Kasumi-1 (cell line): ENCODE measurements at places on chromosomes 2 and 18.
A peak's percentile ranks its signal among the peaks of the same experiment; 100 is the strongest.

- peak; percentile 2 for DNase-seq
Measured at GRCh38 chr18:47323158-47323557, 71.7 kb upstream of the SKOR2 start.

DNA sequence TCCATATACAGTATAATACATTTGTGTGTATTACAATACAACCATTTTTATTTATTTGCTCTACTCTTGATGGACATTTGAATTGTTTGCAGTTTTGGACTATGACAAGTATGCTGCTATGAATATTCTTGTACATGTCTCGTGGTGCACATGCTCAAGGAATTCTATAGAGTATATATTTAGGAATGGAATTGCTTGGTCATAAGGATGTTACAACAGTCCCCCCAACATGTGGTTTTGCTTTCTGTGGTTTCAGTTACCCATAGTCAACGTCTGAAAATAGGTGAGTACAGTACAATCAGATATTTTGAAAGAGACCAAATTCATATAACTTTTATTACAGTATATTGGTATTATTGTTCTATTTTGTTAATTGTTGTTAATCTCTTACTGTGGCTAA lies 24.1 kb upstream of the PLEKHM3 start:
- DNase-seq, result no peak

- peak; percentile 14 for DNase-seq
Measured at GRCh38 chr2:233051241-233052149, 8.6 kb upstream of the INPP5D start.

- no peak for DNase-seq
Measured at GRCh38 chr2:59033661-59034060, 792.5 kb upstream of the FANCL start.

DNA sequence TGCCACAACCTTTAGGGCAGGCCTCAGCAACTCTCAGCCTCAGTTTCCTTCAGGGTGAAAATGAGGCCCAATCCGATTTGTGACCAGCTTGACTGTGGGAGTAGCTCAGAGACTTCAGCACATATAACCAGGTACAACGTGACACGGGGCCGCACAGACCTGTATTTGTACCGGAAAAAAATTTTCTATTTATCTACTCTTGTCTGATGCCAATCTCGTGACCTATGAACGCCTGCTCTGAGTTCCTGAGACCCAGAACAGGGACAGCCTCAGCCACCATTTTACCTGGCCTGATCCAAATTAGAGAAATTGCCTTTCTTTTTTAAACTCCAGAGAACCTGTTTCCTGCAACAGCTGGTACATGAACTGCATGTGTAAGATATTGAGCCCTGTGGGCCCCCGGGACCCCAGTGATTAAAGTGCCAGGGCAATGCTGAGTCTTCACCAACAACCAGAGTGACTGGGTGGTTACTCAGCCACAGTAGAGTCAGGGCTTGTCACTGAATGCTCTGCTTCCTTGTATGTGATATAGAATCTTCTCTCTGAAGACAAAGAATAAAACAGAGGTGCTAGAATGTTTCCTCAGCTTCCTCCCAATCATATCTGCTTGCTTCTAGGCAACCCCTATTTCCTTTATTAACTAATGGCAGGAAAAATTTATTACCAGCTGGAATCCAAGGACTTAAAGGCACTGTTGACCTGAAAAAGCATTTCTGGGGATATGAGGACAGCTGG lies 47.8 kb upstream of the FZD7 start:
- DNase-seq, result no peak

GRCh38 chr2:241925821-241926441 lies 56.4 kb downstream of the RTP5 start:
- DNase-seq, result no peak

- DNase-seq, result peak; percentile 54
Measured at GRCh38 chr2:180652794-180653193, 327.6 kb upstream of the UBE2E3 start.

GRCh38 chr2:130289780-130290179 lies 52.9 kb upstream of the IMP4 start:
- no peak for DNase-seq

DNA sequence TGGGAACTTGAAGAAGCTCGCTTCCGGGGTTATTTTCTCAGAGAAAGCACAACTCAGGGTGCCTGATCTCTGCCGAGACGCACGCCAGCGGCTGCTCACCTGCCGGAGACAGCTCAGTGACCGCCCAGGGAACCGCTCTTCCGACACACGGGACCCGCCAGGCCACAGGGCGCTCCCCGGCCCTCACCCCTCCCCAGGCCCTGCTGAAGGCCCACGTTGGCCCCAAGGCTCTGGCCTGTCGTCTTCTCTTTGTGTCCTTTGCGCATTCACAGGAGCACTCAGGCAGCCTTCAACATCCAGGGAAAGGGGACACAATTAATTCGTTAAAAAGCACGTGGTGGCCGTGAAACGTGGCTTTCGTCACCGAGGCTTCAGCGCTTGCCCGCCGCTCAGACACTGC lies 276.3 kb upstream of the SALL3 start:
- no peak for DNase-seq

GRCh38 chr2:231348173-231348572 lies 47.3 kb upstream of the B3GNT7 start:
- DNase-seq, result no peak

DNA sequence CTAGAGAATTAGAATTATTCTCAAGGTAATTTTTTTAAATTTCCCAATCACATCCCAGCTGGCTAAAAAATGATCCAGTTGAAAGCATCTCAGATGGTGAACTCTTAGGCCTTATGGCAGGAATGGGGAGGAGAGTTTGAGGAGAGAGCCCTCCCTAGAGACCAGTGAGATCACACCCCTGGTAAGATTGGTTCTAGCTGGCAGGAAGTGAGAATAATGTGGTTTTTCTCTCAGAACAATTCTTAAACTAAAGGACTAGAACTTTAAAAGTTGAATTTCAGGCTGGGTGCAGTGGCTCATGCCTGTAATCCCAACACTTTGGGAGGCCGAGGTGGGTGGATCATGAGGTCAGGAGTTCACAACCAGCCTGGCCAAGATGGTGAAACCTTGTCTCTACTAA lies 120.2 kb downstream of the MYO3B start:
- no peak for DNase-seq

GRCh38 chr2:78973630-78974029 lies 51.9 kb upstream of the REG3G start:
- no peak for DNase-seq
